ENCODE measurements at places on chromosomes 16 and 17. TPM values are rescaled to one million over a fixed set of nuclear protein-coding genes. Genes with fewer than 3 reads are reported as not detected.

GRCh38 chr16:67537270-67537635 lies 8.6 kb downstream of the RIPOR1 start:
- H3K27ac ChIP-seq = no peak overlapping the region
- peaks cover 95% of the 10 kb centered on the region for H3K27me3 ChIP-seq
- H3K4me1 ChIP-seq = no peaks in the 10 kb centered on the region
- peak overlapping the region; percentile 77 for H3K4me3 ChIP-seq
- no peaks in the 10 kb centered on the region for H3K36me3 ChIP-seq

The ZNF688 gene
- 1.3 TPM for total RNA-seq

The CAPNS2 gene
- total RNA-seq = 0.83 TPM

The MEFV gene
- 0.19 TPM for total RNA-seq

DNA sequence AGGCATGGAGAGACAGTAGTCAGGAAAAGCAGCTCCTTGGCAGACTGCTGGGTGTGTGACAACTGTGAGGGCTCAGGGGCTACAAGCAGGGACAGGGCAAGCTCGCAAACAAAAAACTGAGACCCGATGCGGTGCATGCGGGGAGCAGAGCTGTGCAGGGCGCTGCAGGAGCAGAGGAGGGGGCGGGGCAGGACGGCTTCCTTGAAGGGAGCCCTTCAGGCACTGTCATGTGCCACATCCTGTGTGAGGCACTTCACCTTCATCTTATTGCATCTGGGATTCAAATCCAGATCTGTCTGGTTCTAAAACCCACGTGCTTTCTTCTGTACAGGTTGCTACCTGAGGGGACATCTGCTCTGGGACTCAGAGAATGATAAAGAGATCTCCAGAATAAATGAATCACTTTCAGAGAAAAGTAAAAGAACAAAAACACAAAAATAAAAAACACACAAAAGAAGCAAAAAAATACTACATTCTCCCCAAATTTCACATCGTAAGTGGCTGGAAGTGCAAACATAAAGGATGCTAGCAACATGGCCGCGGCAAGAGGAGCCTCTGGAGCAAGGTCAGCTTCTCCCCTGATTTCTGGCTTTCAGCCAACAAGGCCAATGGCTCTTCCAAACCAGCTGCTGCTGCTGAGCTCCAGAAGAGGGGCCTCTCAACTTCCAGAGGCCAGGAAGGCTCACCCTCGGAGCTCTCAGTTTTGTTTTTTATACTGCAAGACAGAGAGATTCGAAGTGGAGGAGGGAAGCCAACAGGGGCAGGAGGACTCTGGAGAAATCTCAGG lies 14.2 kb downstream of the LYRM9 start:
- no peaks in the 10 kb centered on the region for H3K36me3 ChIP-seq
- DNase-seq = no peak
- H3K27me3 ChIP-seq = no peaks in the 10 kb centered on the region

DNA sequence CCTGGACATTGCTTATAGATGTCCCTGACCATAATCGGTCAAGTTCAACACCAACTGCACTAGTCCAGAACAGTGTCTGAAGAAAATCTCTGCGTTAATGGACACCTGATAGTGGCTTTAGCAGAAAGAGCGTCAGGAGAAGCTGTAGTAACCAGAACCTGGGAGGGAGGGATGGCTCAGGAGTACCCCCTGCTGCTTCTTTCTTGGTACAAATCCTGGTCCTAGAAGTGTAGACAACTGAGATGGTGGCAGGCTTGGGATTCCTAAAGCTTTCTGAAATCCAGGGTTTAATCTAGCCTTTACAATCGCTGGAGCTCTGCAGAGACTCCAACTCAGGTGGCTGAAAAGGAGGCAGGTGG lies 5.4 kb downstream of the MAP3K14 start:
- H3K27ac ChIP-seq = no peak overlapping the region
- H3K36me3 ChIP-seq = no peaks in the 10 kb centered on the region
- H3K4me3 ChIP-seq = no peak overlapping the region
- no peak for DNase-seq

DNA sequence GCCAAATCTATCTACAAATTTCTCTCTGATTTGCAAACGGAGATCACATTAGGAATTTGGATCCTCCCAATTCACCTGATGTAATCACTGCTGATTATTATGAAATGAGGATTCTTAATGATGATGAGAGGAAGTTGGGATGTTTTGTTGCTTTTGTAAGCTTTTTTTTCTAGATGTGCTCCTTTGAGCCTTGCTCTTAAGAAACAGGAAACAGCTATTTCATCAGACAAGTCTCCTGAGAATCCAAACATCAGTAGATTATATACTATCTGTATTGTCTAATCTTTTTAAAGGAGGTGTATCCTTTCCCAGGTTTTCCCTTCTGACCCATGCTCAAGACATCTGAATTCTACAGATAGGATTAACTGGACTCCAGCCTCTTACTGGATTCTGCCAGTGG lies 73.3 kb downstream of the KIF2B start:
- H3K27me3 ChIP-seq = no peaks in the 10 kb centered on the region
- H3K27ac ChIP-seq = no peak overlapping the region
- H3K4me3 ChIP-seq = no peak overlapping the region
- H3K4me1 ChIP-seq = no peaks in the 10 kb centered on the region
- 0 out of 2 replicates have a peak, but pooled peaks cover 3% of the 10 kb centered on the region for H3K36me3 ChIP-seq

The GAST gene
- total RNA-seq = not detected

Data from GM23338 (cell line).